GF-D8 (cell line): ENCODE measurements at places on chromosomes 3 and 15.

- DNase-seq: no peak
Observed at GRCh38 chr15:31465083-31465955, 138.7 kb downstream of the KLF13 start.

DNA sequence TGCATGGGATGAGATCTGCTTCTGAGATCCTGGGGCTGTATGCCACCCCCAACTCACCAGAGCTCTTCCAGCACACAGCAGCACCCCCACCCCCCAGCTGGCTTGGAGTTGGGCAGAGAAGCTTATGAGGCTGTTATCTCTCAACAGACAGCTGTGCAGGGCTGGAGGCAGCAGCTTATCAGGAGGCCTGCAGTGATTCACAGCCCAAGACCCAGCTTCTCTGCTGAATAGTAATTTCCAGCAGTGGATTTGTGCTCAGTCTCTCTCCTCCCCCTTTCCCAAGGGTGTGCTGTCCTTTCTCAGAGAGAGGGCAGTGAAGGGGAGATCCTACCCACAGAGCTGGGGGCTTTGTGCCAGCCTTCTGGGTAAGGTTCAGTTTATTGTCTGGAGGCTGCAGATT is 2.1 kb downstream of the RPP25 start:
- no peak for DNase-seq

GRCh38 chr3:159937561-159938166 is 51.0 kb upstream of the IL12A start:
- DNase-seq: no peak

GRCh38 chr3:102026656-102027055 is 177.3 kb downstream of the NFKBIZ start:
- DNase-seq: no peak

GRCh38 chr3:140292684-140293083 is 357.7 kb downstream of the CLSTN2 start:
- DNase-seq: no peak

GRCh38 chr15:39429898-39430357 is 151.0 kb upstream of the THBS1 start:
- DNase-seq: no peak

DNA sequence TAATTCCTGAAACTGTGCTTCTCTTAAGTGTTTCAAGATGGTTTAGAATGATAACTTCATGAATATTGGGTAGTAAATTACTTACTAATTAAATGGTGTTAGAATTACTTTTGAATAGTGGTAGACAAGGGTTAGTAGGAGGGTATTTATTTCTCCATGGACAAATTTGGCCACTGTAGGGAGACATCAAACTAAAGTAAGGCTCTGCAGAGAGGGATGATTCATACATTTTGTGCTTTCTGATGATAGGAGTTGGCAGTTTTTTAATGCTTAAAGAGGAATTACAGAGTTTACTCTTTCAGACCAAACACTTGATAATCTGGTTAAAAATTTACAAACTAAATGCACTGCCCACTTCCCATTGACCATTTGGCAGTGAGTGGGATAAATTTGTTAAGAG is 127.6 kb downstream of the NAALADL2 start:
- DNase-seq: no peak

GRCh38 chr3:72171463-72171881 is 386.5 kb upstream of the PROK2 start:
- no peak for DNase-seq

DNA sequence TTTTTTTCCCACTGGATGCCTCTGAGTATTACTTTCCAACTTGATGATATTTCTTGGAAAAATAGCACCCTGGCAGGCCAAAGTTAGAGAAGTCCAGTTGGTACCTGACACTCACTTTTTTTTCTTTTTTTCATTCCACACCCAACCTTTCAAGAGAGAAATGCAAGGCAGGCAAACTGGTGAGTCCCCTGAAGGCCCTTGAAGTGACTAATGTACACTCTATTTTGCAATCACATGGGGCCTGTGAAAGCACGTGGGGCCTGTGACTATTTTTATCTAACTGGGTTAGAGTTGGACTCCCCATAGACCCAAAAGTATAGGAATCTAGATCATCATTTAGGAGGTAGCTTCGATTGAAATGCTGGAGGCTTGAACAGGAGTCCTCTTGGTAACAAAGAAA is 316.7 kb downstream of the CHL1 start:
- DNase-seq: no peak

- DNase-seq: peak; percentile 95
Observed at GRCh38 chr3:155334914-155335723, 41.6 kb upstream of the STRIT1 start.

DNA sequence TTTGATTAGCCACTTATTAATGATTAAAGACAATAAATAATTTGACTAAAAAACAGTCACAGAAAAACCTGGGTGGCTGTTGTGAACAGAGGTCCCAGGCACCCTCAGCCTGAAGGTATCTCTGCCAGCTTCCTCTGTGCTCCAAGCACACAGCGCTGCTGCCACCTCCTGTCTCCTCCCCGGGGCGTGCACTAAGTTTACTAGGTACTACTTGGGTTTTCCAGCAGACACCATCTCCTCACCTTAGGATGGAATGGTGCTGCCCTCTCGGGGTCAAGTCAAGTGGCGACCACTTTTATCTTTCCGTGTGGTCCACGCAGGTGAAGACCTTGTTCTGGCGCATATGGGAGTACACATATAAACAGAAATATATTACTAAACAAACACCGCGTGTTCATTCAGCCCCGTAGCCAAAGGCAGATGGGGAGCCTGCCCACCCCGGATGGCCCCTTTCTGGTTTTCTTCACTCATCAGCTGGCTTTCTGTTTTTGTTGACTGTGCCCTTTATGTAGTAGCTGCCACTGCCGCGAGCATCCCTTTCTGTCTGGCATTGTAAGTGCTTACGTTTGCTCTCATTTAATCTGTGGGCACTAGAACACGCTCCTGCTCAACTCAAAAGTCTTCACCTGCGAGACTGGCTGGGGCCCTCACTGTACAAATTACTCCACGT is 128.0 kb downstream of the LRIG1 start:
- no peak for DNase-seq

DNA sequence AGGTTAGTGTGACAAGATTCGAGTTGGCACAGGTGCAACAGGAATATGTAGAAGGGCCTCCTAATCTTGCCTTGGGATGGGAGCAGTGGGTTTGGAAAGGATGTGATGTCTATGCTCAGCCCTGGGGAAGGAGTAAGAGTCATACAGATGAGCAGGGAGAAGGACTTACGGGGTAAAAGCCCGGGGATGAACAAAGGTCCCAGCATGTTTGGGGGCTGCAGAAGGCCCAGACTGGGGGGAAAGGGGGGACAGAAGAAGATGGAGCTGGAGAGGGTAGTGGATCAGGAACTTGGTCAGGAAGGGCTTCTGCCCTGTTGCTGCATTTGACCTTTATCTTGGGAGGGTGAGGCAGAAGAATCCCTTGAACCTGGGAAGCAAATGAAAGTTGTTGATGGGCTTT is 240.1 kb upstream of the ST8SIA2 start:
- DNase-seq: no peak

DNA sequence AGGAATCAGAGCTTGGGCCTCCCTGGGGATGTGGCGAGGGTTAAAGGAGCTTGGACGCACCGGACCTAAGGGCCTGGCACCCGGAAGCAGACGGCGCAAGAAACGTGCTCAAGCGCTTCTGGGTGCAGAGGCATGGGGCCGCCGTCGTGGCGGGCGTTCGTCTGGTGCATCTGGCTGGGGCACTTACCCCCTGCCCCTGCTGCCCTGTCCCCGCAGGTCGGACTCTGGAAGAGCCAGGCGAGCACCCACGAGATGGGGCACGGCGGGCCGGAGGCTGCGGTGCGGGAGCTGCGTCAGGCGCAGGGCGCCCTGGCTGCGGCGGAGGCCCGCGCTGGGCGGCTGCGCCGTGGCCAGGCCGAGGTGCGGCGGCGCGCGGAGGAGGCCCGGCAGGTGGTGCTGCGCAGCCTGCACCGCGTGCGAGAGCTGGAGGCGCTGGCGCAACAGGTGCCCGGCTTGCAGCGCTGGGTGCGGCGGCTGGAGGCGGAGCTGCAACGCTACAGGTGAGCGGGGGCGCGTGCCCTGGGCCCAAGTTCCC is 2.5 kb downstream of the EFCC1 start:
- DNase-seq: no peak

DNA sequence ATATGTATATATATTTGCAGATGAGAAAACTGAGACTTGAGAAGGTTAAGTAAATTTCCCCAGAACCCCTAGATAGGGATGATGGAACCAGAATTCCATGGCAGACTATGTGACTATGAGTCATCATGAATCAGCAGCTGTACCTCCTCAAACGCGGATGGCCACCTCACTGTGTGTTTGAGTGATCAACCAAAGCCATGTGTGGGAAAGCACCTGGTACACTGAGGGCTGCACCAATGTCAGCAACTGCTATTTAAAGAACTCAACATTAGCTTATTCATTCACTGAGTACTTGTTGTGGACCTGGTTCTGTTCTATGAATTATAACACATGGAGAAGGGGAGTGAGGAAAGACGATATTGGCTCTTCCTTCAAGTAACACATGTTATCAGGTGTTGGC is 377.0 kb downstream of the GAP43 start:
- DNase-seq: no peak

DNA sequence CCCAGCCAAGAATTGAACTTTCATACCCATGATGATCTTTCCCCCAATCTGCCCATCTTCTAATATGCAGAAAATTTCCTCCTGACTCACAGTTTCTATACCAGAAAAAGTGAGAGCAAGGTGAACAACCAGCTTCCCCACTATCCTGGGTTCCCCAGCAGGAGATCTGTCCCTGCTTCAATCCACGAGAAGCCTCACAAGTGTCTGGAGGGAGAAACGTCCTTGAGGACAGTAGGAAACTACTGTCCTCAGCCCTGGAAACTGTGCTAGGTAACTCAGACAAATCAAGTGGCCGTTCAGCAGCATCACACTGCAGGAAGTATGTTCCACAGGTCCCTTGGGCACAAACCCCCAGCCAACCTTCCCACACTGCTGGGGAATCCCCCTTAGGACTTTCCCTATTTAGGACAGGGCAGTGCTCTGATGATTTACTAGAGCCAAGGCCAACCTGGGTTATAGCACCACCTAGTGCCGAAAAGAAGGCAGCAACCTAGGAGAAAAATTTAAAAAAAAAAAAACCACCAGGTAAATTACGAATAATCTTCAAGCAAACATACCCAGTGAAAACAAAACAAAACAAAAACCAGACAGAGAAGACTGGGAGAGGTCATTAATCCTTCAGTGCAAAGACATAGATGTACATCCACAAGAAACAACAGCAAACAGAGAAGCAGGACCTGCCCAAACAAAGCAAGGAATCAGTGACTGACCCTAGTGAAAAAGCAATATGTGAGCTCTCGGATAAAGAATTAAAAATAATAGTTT is 36.0 kb downstream of the MORC1 start:
- no peak for DNase-seq

GRCh38 chr15:71448688-71449114 is 333.4 kb downstream of the THSD4 start:
- DNase-seq: no peak

- DNase-seq: no peak
Observed at GRCh38 chr15:91849749-91850161, 3.8 kb upstream of the SLCO3A1 start.

GRCh38 chr3:188262913-188263683 is 109.1 kb downstream of the LPP start:
- DNase-seq: no peak
